Mesothelial cell of epicardium (in vitro differentiated cells): ENCODE measurements at places on chromosomes 12 and 14.

GRCh38 chr14:51774209-51774608 is 86.2 kb upstream of the GNG2 start:
- DNase-seq: no peak

DNA sequence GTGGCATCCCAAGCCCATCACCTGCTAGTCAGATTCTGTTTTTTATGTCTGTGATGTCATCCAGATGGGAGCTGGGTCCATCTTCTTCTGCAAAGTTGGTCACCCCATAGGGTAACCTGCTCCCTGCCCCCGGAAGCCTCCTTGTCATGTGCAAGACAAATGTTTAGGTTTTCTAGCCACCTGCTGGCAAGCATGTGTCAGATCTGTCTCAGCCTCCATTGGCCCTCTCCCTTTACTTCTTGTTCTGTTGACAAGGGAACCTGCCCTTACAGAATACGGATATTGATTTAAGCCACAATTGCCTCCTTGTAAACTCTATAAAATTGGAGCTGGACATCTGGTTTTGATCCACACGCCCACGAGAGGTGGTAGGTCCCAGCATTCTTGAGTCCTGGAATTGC is 7.5 kb downstream of the NTF3 start:
- DNase-seq: no peak

DNA sequence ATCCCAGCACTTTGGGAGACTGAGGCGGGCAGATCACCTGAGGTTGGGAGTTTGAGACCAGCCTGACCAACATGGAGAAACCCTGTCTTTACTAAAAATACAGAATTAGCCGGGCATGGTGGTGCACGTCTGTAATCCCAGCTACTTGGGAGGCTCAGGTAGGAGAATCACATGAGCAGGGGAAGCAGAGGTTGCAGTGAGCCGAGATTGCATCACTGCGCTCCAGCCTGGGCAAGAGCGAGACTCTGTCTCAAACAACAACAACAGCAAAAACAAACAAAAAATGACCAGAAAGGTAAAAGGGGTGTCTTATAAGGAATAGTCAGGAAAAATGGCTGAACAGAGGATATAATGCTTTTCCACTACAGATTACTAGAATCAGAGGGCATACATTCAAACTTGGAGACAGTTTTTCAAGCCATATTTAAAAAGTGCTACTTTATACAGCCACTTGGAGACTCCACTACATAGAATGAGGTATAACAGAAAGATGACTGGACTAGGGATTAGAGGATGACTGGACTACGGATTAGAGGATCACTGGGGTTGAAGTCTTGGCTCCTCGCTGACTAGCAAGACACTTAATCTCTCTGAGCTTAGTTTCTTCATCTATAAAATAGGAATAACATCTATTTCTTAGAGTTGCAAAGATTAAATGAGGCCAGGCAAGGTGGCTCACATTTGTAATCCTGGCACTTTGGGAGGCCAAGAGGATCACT is 4.9 kb upstream of the CS start:
- no peak for DNase-seq

GRCh38 chr14:61421212-61421923 is 100.0 kb downstream of the PRKCH start:
- no peak for DNase-seq
